ENCODE measurements at places on chromosomes 7 and 10. TPM values are rescaled to one million over a fixed set of nuclear protein-coding genes. Genes with fewer than 3 reads are reported as not detected.

DNA sequence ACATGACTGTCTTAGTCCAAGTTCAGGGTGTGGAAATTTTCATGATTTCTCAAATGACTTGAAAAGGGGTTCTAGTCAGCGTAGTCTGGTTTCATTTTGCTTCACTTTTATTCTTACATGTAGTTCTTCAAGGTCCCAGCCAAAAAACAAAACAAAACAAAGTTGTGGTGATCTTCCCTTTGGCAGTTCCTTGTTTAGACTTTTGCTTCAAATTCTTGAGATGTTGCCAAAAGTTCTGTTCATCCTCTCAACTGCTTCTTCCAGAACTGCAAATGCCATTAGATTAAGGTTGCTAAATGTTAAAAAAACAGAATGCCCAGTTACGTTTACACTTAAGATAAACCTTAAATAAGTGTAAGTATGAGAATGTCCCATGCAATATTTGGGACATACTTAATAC is 370.8 kb upstream of the LRRTM3 start:
- no peak for DNase-seq

DNA sequence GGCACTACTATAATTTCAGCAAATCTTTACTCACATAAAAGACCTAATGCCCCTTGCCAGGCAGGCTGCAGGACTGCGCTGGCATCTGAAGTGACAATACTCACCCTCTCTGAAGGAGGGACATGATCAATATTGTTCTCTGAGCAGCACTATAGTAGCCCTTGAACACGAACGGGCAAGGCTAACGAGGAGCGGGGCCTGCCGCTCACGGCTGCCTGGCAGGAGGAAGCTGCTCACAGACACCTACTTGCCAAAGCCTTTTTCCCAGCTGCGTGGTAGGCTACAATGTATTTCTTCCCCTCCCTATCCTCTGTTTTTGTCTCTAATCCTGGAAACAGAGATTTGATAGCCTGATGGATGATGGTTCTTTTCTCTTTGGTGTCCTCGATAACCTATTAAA is 19.9 kb downstream of the PUS7 start:
- DNase-seq, result no peak

- DNase-seq, result no peak
Observed at GRCh38 chr7:110139056-110139455, 951.9 kb upstream of the LRRN3 start.

- DNase-seq, result no peak
Observed at GRCh38 chr7:137878333-137878961, 31.7 kb upstream of the DGKI start.

GRCh38 chr7:150003304-150003810 is 129.6 kb downstream of the ATP6V0E2 start:
- DNase-seq, result no peak

The LIPN gene
- 0.33 TPM for total RNA-seq
